NCI-H187 (cell line): ENCODE measurements at places on chromosomes 7 and 10.

DNA sequence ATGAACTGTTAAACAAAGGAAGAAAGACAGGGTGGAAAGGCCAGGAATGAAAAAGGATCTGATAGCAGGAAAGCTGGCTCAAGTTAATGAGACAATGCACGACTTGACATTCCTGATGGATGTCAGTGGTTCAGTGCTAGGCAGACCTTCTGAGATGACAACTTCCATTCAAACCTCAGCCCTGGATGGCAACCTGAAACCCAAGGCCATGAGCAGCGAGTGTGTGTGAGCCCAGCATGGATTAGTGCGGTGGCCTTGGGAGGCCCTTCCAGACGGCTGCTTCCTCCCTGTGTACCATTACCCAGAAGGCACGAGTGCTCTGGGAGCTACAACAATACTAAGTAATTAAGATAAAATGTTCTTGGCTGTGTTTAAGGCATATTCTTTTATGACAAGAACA, 18.8 kb downstream of the TRIL start:
- no peak for DNase-seq

- no peak for DNase-seq
These were observed 8.8 kb downstream of the GATA3 start for GRCh38 chr10:8063128-8063908.

- DNase-seq = no peak
These were observed 92.1 kb downstream of the EBF3 start for GRCh38 chr10:129871966-129872365.

- no peak for DNase-seq
These were observed 119.2 kb upstream of the ANK3 start for GRCh38 chr10:60508831-60509230.

DNA sequence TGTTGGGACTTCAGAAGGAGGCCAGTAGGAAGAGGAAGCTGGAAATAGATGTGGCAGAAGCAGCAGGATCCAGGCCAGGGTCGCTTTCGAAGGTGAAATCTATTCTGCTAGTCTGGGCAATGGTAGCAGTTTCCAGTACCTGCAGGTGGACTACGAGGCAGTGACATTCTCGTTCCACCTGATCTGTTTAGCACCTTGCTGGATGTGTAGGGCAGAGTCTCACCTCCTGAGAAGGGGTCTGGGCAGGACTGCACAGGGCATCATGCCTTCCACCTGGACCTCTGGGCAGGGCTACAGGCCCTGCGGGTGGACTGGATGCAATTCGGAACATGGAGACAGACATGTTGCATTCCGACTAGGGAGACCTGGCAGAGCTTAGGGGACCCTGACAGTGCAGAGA, 254.8 kb upstream of the ZNF32 start:
- DNase-seq = no peak

DNA sequence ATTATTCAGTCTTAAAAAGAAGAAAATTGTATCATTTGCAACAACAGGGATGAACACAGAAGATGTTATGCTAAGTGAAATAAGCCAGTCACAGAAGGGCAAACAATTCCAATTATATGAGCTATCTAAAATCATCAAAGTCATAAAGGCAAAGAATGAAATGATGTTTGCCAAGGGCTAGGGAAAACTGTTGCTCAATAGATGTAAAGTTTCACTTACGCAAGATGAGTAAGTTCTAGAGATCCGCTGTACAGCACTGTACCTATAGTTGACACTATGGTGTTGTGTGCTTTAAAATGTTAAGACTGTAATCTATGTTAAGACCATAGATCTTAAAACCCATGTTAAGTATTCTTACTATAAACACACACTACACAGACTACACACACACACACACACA, 904.6 kb upstream of the LRRN3 start:
- DNase-seq = no peak

GRCh38 chr7:141210862-141211261, 137.0 kb downstream of the TMEM178B start:
- no peak for DNase-seq

GRCh38 chr10:1552406-1552805, 184.9 kb downstream of the ADARB2 start:
- no peak for DNase-seq

DNA sequence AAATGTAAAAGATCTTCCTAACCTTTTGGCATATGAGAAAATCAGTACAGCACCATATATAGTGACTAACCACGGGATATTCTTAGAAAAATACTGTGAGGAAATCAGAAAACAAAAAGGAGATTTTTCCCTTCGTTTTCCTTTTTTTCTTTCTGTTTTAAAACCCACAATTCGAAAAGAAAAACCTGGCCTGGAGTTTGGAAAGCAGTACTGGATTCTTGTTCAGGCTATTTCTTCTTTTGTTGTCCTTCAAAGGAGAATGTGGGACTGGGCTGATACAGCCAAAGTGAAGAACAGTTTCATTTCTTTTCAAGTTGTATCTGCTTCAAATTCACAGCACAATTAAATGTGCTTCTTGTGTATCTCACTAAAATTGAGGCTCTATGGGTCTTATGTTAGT, 156.8 kb upstream of the PHYHIPL start:
- no peak for DNase-seq

DNA sequence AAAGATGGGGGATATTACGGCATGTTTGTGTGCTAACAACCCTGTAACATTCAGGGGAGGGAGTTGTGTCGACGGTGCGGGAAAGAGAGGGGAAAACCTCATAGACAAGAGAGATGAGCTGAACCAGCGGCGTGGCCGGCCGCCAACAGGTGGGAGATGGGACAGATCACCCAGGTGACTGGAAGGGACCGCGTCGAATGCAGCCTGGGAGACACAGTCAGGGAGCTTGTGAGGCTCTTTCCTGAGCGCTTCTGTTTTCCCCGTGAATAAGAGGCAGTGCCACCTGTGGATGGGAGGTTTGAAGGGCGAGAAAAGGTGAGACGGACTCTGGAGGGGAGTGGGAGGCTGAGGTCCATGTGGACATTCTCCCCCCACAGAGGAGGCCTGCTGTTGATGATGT, 9.9 kb upstream of the PRKAG2 start:
- DNase-seq = no peak

- DNase-seq = no peak
These were observed 821 bp upstream of the JAZF1 start for GRCh38 chr7:28181416-28181815.

DNA sequence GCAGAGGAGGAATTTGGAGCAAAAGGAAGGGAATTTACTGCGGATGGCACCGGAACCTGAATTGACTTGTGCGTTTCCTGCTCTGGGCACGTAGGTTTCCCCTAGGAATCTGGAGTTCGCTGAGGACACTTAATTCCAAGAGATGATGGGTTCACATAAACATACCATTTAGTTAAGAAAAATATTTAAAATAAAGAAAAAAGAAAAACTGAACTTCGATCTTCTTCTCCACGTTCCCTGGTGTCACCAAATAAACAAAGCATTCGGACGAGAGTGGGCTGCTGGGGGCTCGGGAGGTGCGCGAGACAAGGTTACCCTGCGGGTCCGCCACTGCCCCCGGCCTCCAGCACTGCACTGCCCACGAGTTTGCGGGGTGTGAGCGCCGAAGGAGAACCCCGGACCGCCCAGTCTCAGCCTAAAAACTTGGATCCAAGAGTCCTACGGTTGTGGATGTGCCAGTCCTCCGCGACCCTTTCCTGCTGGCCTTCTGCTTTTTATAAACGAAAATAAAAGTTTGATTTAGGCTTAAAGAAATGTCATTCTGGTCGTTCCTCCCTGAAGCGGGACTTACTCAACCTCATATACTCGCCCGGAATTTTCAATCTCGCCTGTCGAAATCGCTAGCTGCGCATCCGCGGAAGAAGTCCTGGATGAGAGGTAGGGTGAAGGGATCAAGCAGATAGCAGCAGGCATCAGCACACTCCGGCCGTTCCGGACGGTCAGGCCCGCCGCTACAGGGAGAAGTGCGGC, 30.3 kb downstream of the SKIDA1 start:
- no peak for DNase-seq

DNA sequence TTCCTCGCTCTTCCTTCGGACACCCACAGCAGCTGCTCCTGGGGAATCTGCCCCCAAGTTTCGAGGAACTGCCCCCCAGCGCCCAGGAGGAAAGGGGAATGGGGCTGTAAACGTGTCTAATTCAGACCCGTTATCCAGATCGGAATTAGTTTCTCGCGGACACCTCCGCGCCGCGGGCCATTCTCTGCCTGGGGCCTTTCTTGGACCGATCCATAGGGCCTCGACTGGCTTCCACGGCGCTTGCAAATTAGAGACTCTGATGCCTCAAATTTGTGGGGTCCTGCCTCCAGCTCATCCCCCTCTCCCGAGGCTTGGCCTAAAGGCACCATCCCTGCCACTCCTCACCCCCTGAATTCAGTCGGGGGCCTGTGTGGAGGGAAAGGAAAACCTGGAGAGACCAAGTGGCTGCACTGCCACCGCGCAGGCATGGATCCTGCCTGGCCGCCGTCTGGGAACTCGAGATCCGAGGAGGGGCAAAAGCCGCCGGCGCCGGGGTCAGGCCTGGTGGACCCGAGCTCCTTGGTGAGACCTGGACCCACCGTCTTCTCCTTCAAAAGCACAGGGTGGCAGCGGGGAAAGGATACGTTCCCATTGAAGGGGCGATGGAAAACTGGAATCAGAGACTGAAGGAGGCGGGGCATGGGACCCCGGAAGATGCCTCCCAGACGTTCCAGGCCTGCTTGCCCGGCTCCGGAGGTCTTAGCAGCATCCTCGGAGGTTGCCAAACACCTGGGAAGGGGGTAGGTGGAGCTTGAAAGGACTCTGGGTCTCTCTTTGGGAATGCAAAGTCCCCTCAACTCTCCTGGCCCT, 13.7 kb downstream of the LBX1 start:
- no peak for DNase-seq

DNA sequence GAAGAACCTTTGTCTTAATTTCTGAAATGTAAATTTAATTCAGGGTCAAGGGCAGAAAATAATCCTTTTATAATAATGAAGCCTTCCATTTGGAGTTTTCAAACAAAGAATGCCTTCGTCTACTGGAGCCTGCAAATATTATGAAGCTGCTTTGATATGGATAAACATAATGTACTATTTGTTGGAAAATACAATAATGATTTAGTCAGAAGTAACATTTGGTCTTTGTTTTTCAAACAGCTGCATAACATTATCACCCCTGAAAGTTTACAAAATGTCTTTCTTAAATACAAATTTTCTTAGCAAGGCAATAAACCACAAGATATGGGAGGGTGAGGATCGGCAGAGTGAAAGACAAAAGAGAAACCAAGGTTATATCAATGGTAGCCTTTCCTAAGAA, 41.5 kb downstream of the TMEM26 start:
- no peak for DNase-seq

DNA sequence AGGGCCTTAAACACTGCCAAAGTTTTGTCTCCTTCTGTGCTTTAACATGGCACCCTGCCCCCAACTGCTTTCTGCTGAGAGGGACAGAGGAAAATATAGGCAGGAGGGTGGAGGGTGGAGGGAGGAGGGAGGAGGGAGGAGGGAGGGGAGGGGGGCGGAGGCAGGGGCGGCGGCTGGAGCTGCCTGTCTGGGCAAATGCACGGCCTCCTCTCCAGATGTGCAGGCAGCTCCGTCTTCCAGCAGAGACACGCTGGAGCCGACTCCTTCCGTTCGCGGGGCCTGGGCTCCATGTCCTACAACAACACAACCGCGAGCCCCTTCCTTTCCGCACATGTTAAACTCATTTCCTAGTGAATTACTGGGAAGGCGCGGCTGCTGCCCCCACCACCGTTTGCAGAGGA, 14.2 kb downstream of the EBF3 start:
- DNase-seq = no peak

- no peak for DNase-seq
These were observed 9.1 kb downstream of the GOT1 start for GRCh38 chr10:99421233-99421739.

DNA sequence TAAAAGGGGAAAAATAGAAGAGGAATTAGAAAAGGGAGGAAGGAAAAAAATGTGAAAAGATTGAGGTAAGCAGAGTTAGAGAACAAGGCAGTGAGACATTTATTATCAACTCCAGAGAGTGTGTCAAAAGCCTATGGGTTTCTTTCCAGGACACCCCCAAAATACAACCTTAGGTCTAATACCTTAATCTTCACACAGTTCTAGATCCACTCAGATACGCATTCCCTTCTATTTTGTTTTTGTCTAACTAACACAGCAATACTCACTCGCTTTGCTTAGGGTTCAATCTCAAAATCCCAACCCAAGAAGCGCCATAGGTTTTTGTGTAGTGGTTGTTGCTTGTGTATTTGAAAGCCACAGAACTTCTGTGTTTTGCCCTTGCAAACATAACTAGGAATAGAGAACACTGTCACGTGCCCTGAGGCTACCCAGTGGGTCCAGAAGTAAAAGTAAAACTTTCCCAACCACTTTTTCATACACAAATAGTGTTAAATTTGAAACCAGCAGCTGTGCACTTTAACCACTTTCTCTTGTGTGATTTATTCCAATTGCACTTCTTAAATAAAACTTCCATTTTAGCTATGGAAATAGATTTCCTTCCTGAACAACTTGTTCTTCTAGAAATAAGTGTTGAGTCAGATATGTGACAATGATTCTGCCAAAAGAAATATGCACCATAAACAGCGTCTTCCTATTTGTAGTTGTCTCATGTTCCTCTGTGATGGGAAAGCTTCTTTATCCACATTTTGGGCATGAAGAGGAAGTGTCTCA, 414.7 kb upstream of the GHITM start:
- DNase-seq = no peak

DNA sequence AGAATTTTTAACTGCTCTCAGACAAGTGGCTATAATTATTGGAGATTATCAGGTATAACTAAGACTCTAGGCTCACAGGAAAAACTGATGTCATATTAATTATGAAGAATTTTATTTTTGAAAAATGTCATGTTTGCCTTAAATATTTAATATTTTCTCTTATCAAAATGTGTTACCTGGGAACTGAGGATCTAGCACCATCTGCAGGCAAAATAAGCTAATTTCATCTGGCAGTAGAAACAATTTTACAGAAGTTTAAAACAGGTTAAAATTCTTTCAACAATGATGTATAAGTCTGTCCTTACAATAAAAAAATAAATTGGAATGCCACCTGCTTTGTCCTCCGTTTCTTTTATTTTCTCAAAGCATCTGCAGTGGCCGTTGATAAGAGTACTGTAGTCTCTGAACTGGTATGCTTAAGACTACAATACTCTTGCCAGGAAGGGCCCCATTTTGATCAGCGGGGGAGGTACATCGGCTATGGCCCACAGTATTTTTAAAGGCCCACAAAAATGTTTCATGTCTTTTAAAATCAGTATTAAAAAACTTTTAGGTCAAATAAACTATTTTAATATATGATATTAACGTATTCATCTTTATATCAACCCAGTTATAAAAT, 81.3 kb downstream of the VWDE start:
- no peak for DNase-seq

DNA sequence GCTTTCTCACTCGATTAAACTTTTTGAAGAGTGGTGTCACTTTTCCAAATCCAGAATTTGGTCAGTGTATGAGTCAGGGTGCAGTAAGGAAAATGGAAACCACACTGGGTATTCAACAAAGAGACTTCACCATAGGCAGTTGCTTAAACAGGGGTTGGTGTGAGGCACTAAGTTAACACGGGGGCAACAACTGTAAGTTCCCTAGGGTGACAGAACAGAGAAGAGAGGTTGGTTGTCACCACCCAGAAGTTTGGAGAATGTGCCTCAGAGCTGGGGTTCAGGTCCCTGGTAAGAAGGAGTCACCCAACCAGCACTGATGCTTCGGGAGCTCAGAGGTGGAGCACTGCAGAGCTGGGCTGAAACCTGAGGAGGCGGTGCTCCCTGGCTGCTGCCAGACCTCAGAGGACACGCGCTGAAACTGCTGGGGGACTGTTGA, 170.4 kb downstream of the ARID5B start:
- no peak for DNase-seq
